ENCODE measurements at places on chromosomes 2 and 18.

DNA sequence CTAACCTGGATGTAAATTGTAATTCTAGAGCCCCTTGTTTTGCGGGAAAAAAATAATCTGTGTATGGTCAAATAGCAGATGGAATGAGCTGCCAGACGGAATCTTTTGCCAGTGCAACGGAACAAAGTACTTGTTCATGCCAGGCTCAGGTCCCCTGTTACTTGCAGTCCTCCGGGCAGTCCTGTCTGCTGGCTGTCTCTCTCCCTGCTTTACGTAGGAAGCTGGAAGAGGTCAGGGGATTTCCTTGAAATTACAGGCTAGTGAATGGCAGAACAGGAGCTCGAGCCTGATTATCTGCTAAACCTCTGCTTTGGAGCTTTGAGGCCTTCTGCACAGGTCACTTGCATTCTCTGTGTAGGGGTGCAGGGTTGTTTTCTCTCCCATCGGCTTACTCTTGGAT lies 54.8 kb downstream of the LRRFIP1 start:
- DNase-seq = no peak

DNA sequence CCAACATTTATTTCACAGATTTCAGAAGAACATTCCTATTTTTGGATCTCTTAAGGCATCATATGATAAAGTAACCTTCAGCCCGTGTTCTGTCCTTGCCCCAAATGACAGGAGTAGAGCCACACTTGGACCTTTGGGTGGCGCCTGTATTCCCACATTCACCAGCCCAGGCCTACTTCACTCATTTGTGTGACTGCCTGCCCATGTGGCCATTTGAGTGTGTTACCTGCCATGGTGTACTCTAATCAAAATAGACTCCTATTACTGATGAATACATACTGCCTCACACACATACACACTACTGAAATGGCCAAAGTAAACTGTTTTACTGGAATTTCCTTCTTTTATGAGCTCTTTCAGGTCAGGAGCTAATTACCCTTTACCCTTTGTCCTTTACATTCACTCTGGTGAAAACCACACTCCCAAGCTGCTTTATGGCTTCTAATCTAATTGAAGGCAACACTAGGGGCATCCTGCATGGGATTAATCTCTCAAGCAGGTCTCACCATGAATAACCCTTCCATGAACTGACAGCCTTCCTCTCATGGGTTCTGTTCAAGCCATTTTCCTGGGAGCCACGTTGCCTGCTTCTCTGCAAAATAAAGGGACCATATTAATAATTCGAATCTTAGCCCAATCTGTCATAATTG lies 271.0 kb upstream of the GALNT5 start:
- no peak for DNase-seq

- DNase-seq = no peak
Observed at GRCh38 chr2:190682168-190682567, 33.3 kb downstream of the NAB1 start.

DNA sequence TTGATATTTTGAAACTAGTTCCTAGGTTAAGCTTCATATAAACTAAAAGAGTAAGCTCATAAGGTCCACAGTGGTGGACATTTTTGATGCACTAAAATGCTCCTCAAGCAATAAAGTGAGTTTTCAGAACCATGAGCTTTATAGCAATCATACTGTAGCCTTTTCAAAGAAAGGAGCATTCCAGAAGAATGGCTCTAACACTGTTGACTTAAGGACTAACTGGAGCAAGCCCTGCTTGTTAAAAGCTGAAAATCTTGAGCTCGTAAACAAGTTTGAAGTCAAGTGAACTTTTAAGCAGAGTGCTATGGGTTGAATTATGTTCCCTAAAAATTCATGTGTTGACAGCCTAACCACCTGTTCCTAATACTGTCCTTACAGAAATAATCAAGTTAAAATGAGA lies 38.0 kb downstream of the KYNU start:
- no peak for DNase-seq

- no peak for DNase-seq
Observed at GRCh38 chr2:108917526-108917925, 71.5 kb downstream of the EDAR start.

GRCh38 chr2:171432206-171432968 lies 1.4 kb downstream of the METTL8 start:
- DNase-seq = no peak

- no peak for DNase-seq
Observed at GRCh38 chr2:213108308-213108707, 43.1 kb downstream of the IKZF2 start.

DNA sequence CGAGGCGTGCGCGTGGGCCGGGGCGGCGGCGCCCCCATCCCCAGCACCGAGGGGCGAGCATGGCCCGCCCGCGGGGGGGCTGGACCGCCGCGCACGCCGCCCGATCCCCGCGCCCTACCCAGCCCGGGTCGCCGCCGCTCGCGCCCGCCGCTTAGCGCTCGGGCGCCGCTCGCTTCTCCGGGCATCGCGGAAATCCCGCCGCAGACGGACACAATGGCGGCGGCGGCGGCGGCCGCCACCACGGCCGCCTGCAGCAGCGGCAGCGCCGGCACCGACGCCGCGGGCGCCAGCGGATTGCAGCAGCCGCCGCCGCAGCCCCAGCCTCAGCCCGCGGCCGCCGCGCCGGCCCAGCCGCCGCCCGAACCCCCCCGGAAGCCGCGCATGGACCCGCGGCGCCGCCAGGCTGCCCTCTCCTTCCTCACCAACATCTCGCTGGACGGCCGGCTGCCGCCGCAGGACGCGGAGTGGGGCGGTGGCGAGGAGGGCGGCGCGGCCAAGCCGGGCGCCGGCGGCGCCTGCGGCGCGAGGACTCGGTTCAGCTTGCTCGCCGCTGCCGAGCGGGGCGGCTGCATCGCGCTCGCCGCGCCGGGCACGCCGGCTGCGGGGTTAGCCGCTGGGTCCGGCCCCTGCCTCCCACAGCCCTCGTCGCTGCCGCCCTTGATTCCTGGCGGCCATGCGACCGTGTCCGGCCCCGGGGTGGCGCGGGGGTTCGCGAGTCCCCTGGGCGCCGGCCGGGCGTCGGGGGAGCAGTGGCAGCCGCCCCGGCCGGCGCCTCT lies 453 bp downstream of the CABLES1 start:
- DNase-seq = peak; percentile 67

DNA sequence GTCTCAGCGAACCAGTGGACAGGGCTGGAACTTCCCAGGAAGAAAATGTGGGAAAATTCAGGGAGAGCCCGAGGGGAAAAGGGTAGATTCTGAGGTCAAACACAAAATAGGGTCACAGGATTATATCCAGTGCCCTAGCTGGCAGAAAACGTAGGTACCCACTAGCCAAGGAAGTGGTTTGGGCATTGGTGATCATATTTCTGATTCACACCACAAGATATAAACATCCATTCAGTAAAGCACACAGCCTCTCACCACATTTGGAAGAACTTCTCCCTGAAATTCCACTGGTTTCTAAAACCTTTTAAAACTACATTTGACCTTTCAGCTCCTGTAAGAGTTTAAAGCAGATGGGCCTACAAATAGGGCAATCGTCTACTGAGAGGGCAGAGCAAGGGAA lies 186.9 kb downstream of the TTC32 start:
- DNase-seq = no peak

DNA sequence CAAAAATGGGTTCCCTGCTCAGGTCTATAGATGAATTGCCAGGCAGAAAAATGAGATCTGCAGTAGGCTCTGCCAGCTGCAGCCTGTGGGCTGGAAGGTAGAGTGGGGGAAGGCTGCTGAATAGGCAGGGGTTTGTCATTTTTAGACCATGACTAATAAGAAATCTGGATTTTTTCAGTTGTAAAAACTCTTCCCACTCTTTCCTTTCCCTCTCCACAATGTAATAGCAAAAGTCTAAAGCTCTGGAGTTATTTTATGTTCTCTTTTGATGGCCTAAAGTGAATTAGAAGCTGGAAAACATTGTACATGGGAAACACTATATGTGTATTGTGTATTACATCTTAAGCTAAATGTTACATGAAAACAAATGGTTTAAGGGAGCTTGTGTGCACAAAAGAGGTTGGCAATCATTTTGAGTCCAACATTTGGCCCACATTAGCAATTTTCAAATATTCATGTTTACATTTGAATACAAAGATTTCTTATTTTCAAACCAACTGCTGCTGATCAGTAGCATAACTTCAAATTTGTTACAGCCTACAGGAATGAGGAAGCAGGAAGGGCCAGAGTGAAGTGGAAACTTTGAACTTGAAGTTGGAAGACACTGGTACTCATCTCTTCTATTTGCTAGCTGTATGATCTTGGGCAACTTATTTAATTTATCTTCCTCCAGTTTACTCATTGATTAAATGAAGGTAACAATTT lies 407.1 kb downstream of the SLC4A3 start:
- DNase-seq = no peak

DNA sequence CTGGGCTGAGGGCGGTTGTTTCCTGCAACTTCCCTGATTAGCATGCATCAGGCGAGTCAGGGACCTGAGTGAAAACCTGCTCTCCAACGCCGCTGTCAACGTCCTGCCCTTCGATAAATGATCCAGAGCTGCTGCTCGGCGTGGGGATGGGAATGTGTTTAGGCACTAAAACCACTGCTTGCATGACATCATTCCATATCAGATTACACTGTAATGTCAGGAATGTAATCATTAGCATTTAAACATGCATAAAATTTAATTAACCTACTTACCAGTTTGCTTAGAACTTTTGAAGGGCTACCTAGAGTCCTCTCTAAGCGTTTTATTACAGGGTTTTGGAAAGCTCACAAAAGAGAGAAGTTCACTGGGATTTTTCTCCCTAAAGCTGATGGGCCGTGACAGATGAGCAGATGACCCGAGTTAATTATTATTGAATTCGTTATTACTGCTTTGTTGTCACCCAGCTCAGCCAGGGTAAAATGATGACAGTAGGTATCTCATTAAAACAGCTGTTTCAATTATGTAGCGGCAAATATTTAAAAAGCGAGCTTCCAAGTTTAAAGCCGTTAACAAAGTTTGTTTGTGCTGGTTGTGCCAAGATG lies 685.6 kb upstream of the SALL3 start:
- DNase-seq = no peak

DNA sequence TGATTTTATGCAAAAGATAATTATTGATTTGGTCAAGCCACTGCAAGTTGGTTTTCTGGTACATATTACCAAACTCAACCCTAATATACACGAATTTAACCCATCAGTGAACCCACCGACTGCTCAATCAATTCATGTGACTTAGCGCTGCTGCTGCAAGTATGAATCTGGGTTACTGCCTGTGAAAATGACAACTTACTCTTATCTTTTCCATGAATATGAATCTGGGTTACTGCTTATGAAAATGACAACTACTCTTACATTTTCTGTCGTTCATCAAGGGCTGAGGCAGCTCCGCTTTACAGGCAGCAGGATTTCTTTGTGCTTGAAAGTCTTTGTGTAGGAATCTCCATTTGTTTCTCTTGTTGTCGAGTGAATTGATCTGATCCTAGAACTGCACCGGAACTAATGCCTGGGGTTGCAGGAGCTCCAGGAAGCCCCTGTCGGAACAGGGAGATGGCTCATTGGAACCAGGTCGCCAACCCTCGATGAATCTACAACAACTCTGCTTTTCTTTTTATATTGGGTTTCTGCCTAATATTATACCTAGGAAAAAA lies 22.1 kb upstream of the ALKAL2 start:
- no peak for DNase-seq

GRCh38 chr18:44589693-44590355 lies 90.9 kb upstream of the SETBP1 start:
- DNase-seq = no peak

DNA sequence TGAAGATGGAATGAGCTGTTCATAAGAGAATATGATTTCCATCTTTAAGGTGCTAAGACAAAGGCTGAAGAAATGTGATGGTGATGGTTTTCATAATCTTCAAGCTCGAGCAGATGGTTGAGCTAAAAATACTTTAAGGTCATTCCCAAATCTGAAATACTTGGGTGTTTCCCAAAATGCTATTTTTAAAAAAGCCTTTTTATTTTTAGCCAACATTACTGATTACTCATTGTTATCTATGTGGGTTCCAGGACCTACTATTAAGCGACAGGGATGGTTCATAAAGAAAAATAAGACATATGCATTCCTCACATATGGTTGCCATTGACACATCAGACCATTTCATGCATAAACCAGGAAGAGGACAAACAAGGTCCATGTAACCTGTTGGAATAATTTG lies 298.5 kb downstream of the PLCL1 start:
- no peak for DNase-seq

DNA sequence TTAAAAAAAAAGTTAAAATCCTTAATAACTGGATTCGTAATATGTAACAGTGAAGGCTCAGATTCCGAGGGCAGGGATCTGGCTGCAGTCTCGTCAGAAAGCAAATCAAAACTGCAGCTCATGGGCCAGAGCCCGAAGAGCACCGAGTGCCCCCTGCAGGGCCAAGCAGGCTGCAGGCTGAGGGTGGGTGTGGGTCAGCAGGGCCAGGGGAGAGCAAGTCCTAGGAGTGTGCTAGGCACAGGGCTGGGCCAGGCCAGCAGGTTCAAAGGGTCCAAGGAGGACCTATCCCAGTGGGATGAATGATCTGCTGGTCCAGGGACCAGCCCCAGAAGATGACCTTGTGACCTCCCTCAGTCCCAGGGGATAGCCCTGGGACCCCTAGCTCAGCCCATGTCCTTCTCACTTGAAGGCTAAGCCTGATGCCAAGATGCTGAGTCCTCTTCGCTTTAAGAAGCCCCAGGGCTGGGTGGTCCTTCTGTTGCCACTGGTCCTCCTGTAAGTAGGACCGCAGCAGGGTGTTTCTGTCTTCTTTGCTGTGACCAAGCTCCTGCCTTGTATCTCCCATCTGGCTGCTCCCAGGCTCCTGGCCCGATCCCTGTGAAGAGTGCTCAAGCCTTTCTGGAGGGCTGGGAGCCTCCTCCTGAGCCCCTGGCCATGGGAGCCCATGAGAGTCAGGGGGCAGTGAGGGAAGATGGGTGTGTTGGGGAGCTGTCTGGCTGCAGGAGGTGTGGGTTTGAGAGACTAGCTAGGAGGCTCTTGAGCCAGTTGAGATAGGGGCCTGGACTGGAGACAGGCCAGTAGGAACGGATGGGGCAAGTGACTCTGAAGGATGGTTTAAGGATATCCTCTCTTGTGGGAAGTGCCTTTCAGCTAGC lies 150.7 kb downstream of the DYSF start:
- DNase-seq = peak; percentile 25

GRCh38 chr18:61865466-61866175 lies 27.2 kb downstream of the RNF152 start:
- no peak for DNase-seq

DNA sequence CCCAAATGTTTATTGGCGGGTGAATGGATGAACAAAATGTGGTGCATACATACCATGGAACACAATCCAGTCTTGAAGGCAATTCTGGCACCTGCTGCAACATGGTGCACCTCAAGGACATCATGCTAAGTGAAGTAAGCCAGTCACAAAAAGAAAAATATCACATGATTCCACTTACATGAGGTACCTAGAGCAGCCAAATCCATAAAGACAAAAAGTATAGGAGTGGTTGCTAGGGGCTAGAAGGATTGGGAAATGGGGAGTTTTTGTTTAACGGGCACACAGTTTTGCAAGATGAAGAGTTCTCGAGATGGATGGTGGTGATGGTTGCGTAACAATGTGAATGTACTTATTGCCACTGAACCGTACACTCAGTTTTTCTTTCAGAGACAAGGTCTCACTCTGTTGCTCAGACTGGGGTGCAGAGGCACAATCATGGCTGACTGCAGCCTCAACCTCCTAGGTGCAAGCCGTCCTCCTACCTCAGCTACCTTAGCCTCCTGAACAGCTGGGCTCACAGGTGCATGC lies 90.9 kb upstream of the CERS6 start:
- DNase-seq = no peak

- no peak for DNase-seq
Observed at GRCh38 chr2:145569108-145569507, 1049.2 kb upstream of the ZEB2 start.

GRCh38 chr2:47174733-47175361 lies 19.7 kb upstream of the STPG4 start:
- no peak for DNase-seq

Data from activated naive CD8-positive, alpha-beta T cell treated with anti-CD3 and anti-CD28 coated beads, Interleukin-2, amount 10 ng/mL, durations not matched to agents 7 days and 5 days (primary cell).